Left renal cortex interstitium (tissue), 4 donors: ENCODE measurements at places on chromosomes 6 and 20. TPM values are rescaled to one million over a fixed set of nuclear protein-coding genes. Genes with fewer than 3 reads are reported as not detected.

- DNase-seq, result no peak
Observed at GRCh38 chr6:31498748-31499147, 803 bp downstream of the MICB start.

DNA sequence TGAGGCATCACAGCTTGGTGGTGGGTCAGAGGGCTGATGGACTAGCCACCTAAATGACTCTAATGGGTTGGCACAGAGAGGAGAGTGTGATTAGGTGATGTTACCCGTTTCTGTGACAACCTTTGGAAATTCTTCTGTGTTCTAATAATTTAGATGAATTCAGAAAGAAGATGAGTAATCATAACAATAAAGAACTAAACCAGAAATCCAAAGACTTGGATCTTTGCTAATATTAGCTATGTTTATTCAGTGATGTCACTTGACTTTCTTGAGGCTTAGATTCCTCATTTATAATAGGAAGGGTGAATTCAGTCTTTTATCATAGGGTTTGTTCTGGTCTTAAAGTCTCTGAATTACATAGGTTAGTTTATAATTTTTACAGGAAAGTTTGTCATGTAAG lies 19.9 kb downstream of the CRYBG1 start:
- no peak for DNase-seq

TBPL1 gene
- 46.6 TPM for polyA plus RNA-seq

GRCh38 chr20:20521736-20522135 lies 153.8 kb downstream of the INSM1 start:
- DNase-seq, result no peak

DNA sequence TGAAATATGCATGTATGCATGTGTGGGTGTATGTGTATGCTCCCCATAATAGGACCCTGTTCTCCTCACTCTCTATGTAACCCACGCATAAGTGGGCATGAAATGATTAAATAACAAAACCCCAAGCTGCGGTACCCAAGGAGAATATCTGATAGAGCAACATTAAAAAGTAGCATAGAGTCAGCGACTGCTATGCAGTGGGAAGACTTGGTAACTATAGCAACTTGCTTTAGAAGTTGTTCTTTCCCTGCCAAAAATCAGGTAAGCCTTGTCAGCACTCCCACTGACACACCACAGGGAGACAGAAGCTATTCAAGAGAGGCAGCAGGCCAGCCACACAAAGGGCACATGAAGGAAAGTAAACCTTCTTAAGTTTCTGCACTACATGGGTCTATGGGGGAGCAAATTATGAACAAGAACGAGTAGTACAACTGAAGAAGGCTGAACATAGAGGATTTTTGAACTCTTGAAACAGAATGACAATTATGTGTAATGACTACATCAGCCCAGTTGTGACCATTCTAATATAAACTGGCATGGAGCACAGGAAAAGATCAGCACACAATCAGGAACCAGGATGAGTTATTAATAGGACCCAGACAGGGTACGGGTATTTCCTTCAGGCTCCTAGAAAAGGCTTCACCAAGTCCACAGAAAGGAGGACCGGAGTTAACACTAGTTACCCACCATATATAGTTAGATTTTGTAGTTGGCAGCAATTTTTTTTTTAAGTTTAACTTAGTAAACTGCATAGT lies 89.9 kb downstream of the GPR6 start:
- no peak for DNase-seq

DNA sequence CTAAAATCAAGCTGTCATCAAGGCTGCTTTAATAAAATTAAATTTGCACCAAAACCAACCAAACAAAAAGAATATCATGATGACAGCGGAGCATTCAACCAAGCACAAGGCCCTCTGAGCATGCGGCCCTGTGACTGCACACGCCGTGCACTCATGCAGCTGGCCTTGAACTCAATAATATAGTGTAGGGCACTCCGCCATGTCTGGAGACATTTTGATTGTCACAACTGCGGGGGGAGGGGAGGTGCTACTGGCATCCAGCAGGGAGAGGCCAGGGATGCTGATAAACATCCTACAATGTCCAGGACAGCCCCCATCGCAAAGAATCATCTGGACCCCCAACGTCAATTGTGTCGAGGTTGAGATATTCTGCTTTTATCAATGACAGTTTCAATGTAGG lies 9.7 kb downstream of the MOCS3 start:
- no peak for DNase-seq

- DNase-seq, result no peak
Observed at GRCh38 chr6:25359191-25359861, 80.2 kb downstream of the CARMIL1 start.

DNA sequence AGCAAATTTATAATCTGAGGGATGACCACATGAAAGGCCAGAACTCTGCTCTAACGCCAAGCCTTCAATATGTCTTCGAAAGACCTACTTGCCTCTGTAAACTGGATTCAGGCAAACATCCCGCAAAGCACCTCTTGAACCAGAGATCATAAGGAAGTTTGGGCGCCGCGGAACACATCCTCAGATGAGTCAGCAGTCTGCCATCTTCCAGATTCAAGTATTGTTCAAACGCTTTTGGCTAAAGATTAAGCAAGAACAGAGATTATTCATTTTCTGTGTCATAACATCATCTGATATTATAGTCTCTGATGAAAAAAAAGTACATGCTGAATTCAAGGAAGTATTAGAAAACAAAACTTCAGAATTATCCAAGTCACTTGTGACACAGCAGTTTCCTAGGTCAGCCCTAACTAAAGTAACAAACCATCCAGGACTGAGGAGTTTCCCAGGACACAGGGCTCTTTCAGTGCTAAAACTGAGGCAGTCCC lies 20.8 kb downstream of the TBC1D7 start:
- no peak for DNase-seq

- no peak for DNase-seq
Observed at GRCh38 chr20:18154342-18154741, 16.7 kb downstream of the KAT14 start.

GRCh38 chr20:22986601-22987000 lies 48.5 kb upstream of the SSTR4 start:
- DNase-seq, result no peak

DNA sequence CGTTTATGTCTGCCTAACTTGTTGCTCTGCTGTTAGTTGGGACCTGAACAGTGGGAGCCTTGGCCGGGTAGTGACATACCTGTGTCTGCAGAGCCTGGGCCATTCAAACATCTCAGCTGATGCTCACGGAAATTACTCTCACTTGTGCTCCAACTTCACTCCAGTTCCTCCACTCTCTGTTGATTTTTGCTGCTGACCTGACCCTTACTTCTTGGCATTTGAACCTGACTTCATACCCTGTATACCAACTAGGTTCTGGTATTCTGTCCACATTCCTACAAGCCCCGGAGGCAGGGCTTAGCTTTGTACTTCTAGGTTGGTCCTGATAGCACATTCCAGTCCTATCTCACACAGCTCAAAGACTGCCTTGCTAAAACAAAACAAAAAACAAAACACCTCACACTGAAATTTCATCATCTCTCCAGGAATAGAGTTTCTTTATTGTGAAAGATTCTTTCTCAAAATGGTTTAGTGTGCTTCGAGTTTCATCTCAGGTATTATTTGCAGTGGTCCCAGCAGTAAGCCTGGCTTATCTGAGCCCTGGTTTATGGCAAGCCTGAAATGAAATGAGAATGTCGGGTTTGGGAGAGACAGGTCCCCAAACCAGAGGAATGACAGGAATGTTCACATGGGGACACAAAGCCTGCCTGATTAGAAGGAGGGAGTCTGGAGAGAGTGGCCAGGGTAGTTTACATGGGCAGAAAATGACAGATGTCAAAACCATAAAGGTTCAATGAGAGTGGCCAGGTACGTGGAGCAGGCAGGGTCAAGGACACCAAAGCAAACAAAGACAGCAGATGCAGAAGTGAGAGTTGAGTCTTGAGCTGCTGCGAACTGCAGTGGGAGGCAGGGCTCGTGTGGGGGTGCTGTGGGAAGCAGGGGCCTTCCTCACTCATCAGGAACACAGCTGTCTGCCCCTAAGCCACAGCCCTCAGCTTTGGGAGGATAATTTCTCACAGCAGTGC lies 174.2 kb upstream of the HDAC2 start:
- DNase-seq, result no peak

LINC00237 gene
- polyA plus RNA-seq, result not detected

GRCh38 chr6:145147981-145148749 lies 587.2 kb downstream of the EPM2A start:
- DNase-seq, result no peak

SLC22A16 gene
- 0.27 TPM for polyA plus RNA-seq

DNA sequence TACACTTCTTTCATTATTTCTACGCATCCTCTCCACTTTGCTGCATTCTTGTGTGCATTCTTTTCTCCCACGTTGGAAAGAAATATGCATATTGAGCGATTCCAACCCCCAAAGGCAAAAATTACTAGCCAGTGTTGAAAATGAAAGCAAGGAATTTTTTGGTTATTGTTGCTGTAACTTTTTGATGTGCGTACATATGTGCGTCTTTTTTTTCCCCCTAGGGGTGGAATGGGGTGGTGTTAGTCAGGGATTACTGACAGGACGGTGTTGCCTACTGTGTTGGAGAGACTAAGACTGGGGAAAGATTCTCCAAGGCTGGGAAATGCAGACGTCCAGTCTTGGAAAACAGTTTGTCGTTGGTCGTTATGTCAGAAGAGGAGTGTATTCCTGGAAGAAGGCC lies 44.2 kb upstream of the ESR1 start:
- DNase-seq, result no peak

GRCh38 chr6:44224965-44225305 lies 1.5 kb downstream of the SLC29A1 start:
- DNase-seq, result no peak

BEND6 gene
- polyA plus RNA-seq, result 6.3 TPM

DNA sequence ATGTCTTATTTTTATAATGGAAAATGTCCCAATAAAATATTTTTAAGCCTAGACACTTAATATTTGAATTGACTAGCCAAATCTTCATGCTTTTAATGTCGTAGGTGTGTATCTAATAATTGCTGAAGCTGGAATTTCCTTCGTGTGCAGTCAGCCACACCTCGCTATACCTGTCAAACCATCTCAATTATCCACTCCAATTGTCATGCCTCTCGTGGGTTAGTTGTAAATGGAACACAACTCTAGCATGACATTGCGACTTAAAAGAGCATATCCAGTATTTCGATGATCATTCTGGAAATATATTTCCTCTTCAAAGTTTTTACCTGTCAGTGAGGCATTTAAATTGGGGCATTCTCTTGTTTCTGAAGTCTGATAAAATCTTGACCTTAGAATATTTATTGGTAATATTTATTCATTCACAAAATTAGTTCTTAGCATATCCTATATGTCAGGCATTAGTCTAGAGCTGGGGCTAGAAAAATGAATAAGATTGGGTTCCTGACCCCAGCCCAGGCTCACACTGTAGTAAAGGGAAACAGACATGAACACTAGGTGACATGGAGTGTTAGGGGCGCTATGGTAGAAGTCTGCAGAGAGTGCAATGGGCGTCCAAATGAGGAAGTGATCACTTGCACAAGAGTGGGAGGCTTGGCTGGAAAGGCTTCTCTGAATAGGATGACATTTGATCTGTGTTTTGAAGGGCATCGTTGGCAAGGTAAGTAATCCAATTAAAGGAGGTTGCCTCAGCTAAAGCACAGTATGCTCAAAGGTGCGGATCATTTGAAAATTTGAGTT lies 11.0 kb upstream of the CFAP206 start:
- DNase-seq, result no peak

SLC35F1 gene
- 3.5 TPM for polyA plus RNA-seq

TINAG gene
- polyA plus RNA-seq, result 30.3 TPM

- DNase-seq, result no peak
Observed at GRCh38 chr6:90397929-90398674, 101.5 kb upstream of the BACH2 start.

GRCh38 chr6:97109444-97109843 lies 173.6 kb downstream of the MMS22L start:
- DNase-seq, result no peak

DNA sequence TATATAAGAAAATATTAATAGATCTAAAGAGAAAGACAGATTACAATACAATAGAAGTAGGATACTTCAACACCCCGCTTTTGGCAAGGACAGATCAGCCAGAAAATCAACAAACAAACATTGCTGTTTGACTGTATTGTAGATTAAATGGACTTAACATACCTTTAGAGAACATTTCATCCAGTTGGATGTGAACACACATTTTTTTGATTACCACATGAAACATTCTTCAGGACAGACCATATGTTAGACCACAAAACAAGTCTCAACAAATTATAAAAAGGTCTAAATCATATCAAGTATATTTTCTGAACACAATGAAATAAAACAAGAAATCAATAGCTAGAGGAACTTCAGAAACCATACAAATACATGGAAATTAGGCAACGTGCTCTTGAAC lies 148.2 kb downstream of the TRMT11 start:
- DNase-seq, result no peak

DNA sequence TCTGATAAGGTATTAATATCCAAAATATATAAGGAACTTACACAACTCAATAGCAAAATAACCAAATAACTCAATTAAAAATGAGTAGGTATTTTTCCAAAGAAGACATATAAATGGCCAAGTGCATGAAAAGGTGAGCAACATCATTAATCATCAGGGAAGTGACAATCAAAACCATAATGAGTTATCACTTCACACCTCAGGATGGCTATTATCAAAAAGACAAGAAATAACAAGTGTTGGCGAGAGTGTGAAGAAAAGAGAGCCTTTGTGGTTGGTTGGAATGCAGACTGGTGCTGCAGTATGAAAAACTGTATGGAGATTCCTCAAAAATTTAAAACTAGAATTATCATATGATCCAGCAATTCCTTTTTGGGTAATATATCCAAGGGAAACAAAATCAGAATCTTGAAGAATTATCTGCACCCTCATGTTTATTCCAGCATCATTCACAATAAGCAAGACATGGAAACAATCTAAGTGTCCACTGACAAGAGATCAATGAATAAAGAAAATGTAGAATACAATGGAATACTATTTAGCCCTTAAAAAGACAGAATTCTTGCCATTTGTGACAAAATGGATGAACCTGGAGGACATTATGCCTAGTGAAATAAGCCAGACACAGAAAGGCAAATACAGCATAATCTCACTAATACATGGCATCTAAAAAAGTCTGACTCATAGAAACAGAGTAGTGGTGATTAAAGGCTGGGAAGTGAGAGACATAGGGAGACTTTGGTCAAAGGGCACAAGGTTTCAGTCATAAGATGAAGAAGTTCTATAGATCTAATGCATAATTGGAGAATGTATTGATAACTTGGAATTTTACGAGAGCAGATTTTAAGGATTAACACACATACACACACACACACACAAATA lies 175.6 kb downstream of the FOXA2 start:
- no peak for DNase-seq

BTN1A1 gene
- polyA plus RNA-seq, result 0.21 TPM

PRDM13 gene
- not detected for polyA plus RNA-seq

DNA sequence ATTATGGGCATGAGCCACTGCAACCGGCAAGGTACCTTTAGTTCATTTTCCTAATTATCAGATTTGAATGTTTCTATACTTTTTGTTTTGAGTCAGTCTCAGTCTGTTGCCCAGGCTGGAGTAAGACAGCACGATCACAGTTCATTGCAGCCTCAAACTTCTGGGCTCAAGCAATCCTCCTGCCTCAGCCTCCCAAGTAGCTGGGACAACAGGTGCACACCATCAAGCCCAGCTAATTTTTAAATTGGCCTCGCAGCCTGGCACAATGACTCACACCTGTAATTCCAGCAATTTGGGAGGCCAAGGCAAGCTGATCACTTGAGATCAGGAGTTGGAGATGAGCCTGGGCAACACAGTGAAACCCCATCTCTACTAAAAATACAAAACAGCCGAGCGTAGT lies 24.4 kb downstream of the STAU1 start:
- DNase-seq, result no peak
